Thoracic aorta (tissue), 2 donors: ENCODE measurements at places on chromosomes 2 and 18. TPM values are rescaled to one million over a fixed set of nuclear protein-coding genes. Genes with fewer than 3 reads are reported as not detected.

Gene CYP20A1
- 22.9 TPM for total RNA-seq

Gene SFTPB
- not detected for total RNA-seq

Gene SLC23A3
- 3.4 TPM for total RNA-seq

Gene RAMP1
- total RNA-seq, result 246 TPM

Gene STRADB
- 13.8 TPM for total RNA-seq

Gene SERPINB8
- 28.4 TPM for total RNA-seq

Gene RGPD4
- total RNA-seq, result not detected

Gene DAW1
- 1.2 TPM for total RNA-seq

Gene AGXT
- not detected for total RNA-seq

Gene DNAH7
- total RNA-seq, result 2.0 TPM

Gene FABP1
- not detected for total RNA-seq

Gene TMEM198
- 1.4 TPM for total RNA-seq

Gene ACADL
- total RNA-seq, result 51.6 TPM

Gene CTAGE1
- not detected for total RNA-seq

Gene PIAS2
- total RNA-seq, result 38.2 TPM

Gene ALK
- not detected for total RNA-seq

Gene RAD51AP2
- not detected for total RNA-seq

Gene HRH4
- total RNA-seq, result not detected

Gene EGR4
- not detected for total RNA-seq

Gene TCF4
- total RNA-seq, result 267 TPM

Gene FSIP2
- total RNA-seq, result 2.4 TPM

Gene PCARE
- total RNA-seq, result not detected

Gene UGT1A8
- total RNA-seq, result not detected

Gene CHRNG
- total RNA-seq, result not detected

Gene MRPL44
- total RNA-seq, result 22.7 TPM

Gene CLEC4F
- total RNA-seq, result not detected

Gene COX5B
- 102 TPM for total RNA-seq

Gene EML6
- 0.81 TPM for total RNA-seq

Gene ANKRD30BL
- total RNA-seq, result not detected

Gene PDE1A
- total RNA-seq, result 31.7 TPM

Gene LONRF2
- total RNA-seq, result 7.0 TPM
